ENCODE measurements at places on chromosomes 7 and 10.

GRCh38 chr7:151482883-151483710 lies 36.6 kb downstream of the RHEB start:
- no peak for DNase-seq

DNA sequence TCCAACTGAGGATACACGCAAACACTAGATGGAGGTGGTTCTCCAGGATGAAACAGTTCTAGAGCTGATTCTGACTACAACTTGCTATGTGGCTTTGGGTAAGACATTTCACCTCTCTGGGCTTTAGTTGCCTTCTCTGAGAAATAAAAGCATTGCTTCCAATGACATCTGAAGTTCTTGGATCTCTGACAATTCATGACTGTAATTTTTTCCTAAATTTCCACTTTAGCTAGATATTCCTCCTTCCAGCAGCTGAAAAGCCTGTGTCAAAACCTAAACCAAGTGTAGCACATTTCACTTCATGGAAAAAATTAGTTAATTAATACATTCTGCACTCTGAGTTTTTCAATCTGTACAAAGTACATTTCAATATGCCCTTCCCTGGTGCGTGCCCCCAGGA lies 50.0 kb upstream of the ANK3 start:
- no peak for DNase-seq

GRCh38 chr10:55629793-55630490 lies 731.1 kb downstream of the ZWINT start:
- no peak for DNase-seq

- DNase-seq = no peak
Observed at GRCh38 chr7:36303202-36304098, 86.2 kb upstream of the ANLN start.

DNA sequence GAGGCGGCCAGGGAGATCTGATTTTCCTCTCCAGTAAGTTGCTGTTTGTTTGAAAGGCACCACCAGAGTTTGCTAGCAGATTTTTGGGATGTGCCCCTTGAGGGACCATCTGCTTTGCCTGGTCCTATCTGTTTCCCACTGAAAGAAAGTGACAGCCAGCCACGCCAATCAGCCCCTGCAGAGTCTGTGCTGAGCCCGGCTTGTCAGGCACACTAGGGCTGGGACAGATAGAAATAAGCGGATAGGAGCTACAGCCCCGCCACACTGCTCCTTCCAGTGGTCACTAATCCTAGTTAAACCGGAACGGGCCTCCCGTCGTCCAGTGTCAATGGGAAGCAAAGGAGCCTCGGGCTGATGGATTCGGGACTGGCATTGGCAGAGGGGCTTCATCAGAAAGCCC lies 161.9 kb upstream of the PRR15 start:
- DNase-seq = no peak

- no peak for DNase-seq
Observed at GRCh38 chr10:29798921-29799690, 164.3 kb upstream of the SVIL start.

DNA sequence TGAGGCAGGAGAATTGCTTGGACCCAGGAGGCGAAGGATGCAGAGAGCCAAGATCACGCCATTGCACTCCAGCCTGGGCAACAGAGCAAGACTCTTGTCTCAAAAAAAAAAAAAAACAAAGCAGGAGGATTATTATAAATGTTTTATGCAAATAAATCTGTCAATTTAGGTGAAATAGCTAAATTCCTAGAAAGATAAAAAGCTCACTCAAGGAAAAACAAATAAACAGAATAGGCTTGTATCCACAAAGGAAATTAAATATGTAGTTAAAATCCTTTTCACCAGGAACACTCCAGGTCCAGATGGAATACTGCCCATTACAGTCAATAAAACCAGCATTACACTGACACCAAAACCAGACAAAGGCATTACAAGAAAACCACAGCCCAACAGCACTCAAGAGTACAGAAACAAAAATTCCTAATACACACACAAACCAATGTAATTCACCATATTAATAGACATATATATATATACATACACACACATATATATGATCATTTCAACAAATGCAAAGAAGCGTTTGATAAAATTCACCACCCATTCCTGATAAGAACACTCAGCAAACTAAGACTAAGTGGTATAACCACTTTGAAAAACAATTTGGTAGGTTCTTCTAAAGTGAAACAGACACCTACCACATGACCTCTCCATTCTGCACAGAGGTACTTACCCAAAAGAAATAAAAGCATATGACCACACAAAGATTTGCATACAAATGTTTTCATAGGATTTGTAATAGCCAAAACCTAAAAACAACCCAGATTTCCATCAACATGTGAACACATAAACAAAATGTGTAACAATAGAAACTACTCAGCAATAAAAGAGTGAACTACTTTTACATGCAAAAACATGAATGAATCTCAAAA lies 38.8 kb downstream of the ABI1 start:
- DNase-seq = no peak
